ENCODE measurements at places on chromosomes 5 and 9. TPM values are rescaled to one million over a fixed set of nuclear protein-coding genes. Genes with fewer than 3 reads are reported as not detected.

IL33 gene
- not detected for total RNA-seq

DNA sequence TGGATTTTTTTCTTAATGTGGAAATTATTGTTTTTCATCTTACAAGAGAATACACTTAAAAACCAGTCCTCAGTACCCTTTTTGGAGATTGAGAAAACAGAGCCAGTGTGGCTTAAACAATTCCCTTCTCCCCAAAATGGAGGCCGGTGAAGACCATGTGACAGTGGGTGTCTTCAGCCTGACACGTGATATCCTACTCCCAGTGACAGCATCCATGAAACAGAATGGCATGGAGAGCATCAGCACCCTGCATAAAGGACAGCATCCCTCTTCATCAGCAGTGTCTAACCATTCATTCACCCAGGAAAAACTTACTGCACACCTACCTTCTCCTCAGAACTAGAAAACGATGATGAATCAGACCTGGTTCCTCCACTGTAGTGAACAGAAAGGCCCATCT lies 103.4 kb upstream of the RAI14 start:
- no peak for DNase-seq

GRCh38 chr9:6072865-6073264 lies 57.4 kb upstream of the RANBP6 start:
- DNase-seq = no peak

GRCh38 chr9:133913571-133914369 lies 78.4 kb downstream of the VAV2 start:
- DNase-seq = no peak

GRCh38 chr9:126337729-126338372 lies 11.2 kb downstream of the MVB12B start:
- DNase-seq = no peak

- DNase-seq = no peak
Observed at GRCh38 chr9:93345643-93346230, 105.7 kb upstream of the FAM120A start.

Measured in H4 (cell line).